ENCODE measurements at places on chromosomes 4 and X.
A peak's percentile ranks its signal among the peaks of the same experiment; 100 is the strongest.

- no peaks in the 10 kb centered on the region for H3K36me3 ChIP-seq
- DNase-seq, result peak; percentile 65
- peaks cover 1% of the 10 kb centered on the region for H3K4me1 ChIP-seq
- no peaks in the 10 kb centered on the region for H3K27me3 ChIP-seq
Observed at GRCh38 chrX:115333446-115333845, 43.9 kb downstream of the LUZP4 start.

GRCh38 chrX:30649859-30650258 is 3.4 kb upstream of the GK start:
- peaks cover 1% of the 10 kb centered on the region for H3K4me1 ChIP-seq
- DNase-seq, result no peak
- H3K27ac ChIP-seq, result no peak overlapping the region
- no peak overlapping the region for H3K4me3 ChIP-seq
- H3K36me3 ChIP-seq, result no peaks in the 10 kb centered on the region
- H3K27me3 ChIP-seq, result no peaks in the 10 kb centered on the region

DNA sequence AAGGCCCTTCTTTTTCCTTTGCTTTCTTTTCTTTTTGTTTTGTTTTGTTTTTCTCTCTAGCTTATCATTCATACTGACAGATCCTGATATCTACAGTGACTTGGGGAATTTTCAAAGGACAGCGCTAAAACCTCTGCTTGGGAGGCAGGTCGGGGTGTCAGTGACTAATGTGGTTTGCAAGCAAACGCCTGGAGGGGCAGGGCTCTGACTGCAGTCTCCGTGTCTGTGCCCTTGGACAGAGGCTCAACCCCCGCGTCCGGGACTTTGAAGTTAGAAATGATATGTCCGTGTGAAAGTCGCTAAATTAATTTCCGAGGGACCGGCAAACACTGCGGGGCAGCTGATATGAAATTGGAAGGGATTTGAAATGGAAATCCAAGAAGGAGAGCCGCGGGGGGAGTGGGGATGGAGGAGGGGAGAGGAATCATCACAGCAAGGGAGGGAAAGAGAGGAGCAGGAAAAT is 312.4 kb downstream of the DHRSX start:
- no peak overlapping the region for H3K27ac ChIP-seq
- peaks cover 6% of the 10 kb centered on the region for H3K4me1 ChIP-seq
- DNase-seq, result no peak
- H3K36me3 ChIP-seq, result no peaks in the 10 kb centered on the region
- H3K4me3 ChIP-seq, result no peak overlapping the region
- no peaks in the 10 kb centered on the region for H3K27me3 ChIP-seq

- no peak overlapping the region for H3K4me3 ChIP-seq
- no peaks in the 10 kb centered on the region for H3K27me3 ChIP-seq
- no peak overlapping the region for H3K27ac ChIP-seq
- peaks cover 9% of the 10 kb centered on the region for H3K4me1 ChIP-seq
Observed at GRCh38 chr4:98512918-98513317, 145.5 kb downstream of the TSPAN5 start.

DNA sequence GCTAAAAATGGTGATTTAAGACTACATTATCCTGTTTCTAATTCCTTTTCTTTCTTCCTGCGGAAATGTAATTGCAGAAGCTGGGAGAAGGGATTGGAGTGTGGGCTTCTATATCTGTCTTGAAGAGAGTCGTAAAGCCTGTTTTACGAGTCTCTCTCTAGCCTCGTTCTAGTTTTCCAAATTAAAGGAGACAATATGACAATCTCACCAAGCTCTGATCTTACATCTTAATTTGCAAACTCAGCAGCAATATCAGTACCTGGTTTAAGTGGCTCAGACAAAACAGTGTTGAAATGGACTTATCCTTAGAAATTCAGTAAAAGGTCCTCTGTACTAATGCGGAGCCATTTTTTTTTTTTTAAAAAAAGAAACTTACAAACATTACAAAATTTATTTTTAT is 349.5 kb upstream of the HAND2 start:
- H3K4me1 ChIP-seq, result no peaks in the 10 kb centered on the region
- H3K27me3 ChIP-seq, result no peaks in the 10 kb centered on the region
- no peak for DNase-seq
- no peak overlapping the region for H3K27ac ChIP-seq
- H3K36me3 ChIP-seq, result no peaks in the 10 kb centered on the region

DNA sequence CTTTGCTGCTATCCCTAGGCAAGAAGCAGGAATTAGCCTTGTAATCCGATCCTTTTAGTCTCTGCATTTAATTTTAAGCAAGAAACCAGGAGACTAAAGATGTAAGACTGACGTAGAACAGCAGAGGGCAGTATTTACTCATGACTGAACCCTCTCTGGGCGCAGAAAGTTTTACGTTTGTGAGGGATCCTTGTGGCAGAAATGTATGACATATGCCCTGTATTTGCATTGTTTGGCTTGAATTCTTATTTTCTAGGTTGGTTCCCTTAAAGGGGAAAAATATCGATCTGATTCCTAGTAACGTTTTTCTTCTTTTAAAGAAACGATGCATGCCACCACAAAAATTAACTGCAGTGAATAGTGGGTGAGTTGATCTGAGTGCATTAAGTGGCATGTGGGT is 1.3 kb upstream of the FAT4 start:
- no peaks in the 10 kb centered on the region for H3K27me3 ChIP-seq
- peak; percentile 91 for DNase-seq
- H3K4me1 ChIP-seq, result peaks cover 16% of the 10 kb centered on the region
- no peak overlapping the region for H3K4me3 ChIP-seq

GRCh38 chr4:26431461-26432180 is 58.7 kb downstream of the CCKAR start:
- H3K36me3 ChIP-seq, result peaks cover 99% of the 10 kb centered on the region
- no peak overlapping the region for H3K4me3 ChIP-seq
- no peaks in the 10 kb centered on the region for H3K4me1 ChIP-seq
- no peak overlapping the region for H3K27ac ChIP-seq
- no peaks in the 10 kb centered on the region for H3K27me3 ChIP-seq
- no peak for DNase-seq

DNA sequence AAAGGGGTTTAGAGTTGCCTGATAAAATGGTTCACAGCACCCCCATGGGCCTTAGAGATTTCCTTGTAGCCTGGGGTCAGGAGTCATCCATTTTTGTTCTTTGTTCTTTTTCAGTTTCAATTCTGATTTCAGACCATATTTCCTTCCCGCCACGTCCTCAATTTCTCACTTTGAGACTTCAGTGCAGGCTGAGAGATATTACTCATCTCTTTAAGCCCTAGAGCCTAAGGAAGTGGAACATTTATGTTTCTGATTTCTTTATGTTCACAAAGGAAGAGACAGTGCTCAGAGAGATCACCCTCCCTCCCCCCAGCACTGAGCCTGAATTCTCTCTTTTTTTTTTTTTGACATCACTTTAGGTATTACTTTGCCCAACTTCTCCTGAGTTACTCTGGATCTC is 56.3 kb downstream of the MSN start:
- H3K36me3 ChIP-seq, result peaks cover 6% of the 10 kb centered on the region
- peak; percentile 61 for DNase-seq
- no peak overlapping the region for H3K27ac ChIP-seq
- peaks cover 2% of the 10 kb centered on the region for H3K4me1 ChIP-seq
- H3K27me3 ChIP-seq, result peaks cover 16% of the 10 kb centered on the region

GRCh38 chr4:92307866-92308265 is 4.1 kb downstream of the GRID2 start:
- H3K27ac ChIP-seq, result no peak overlapping the region
- H3K36me3 ChIP-seq, result no peaks in the 10 kb centered on the region

DNA sequence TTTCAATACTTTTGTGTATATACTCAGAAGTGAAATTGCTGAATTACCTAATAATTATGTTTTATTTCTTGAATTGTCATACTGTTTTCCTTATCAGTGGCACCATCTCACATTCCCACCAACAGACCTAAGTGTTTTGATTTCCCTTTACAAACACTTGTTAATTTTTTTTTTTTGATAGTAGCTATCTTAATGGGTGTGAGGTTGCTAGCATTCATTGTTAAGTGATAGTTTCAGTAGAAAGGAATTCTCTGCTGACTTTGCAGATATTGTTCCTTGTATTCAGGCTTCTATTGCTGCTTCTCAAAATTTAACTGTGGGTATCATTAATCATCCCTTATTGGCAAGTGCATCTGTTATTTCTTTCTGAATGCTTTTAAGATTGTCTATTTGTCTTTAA is 927.5 kb upstream of the SLIT2 start:
- H3K36me3 ChIP-seq, result no peaks in the 10 kb centered on the region
- H3K4me3 ChIP-seq, result no peak overlapping the region
- no peak for DNase-seq
- no peaks in the 10 kb centered on the region for H3K4me1 ChIP-seq
- H3K27ac ChIP-seq, result no peak overlapping the region

- no peaks in the 10 kb centered on the region for H3K36me3 ChIP-seq
- no peak overlapping the region for H3K27ac ChIP-seq
- DNase-seq, result no peak
- H3K27me3 ChIP-seq, result no peaks in the 10 kb centered on the region
- H3K4me3 ChIP-seq, result no peak overlapping the region
Observed at GRCh38 chrX:5431823-5432222, 796.8 kb downstream of the NLGN4X start.

GRCh38 chrX:47170861-47171692 is 22.6 kb upstream of the UBA1 start:
- no peak overlapping the region for H3K4me3 ChIP-seq
- peaks cover 1% of the 10 kb centered on the region for H3K4me1 ChIP-seq

- no peaks in the 10 kb centered on the region for H3K4me1 ChIP-seq
- H3K36me3 ChIP-seq, result no peaks in the 10 kb centered on the region
- H3K4me3 ChIP-seq, result no peak overlapping the region
- no peaks in the 10 kb centered on the region for H3K27me3 ChIP-seq
- no peak for DNase-seq
- H3K27ac ChIP-seq, result no peak overlapping the region
Observed at GRCh38 chr4:11408233-11408967, 20.3 kb downstream of the HS3ST1 start.

DNA sequence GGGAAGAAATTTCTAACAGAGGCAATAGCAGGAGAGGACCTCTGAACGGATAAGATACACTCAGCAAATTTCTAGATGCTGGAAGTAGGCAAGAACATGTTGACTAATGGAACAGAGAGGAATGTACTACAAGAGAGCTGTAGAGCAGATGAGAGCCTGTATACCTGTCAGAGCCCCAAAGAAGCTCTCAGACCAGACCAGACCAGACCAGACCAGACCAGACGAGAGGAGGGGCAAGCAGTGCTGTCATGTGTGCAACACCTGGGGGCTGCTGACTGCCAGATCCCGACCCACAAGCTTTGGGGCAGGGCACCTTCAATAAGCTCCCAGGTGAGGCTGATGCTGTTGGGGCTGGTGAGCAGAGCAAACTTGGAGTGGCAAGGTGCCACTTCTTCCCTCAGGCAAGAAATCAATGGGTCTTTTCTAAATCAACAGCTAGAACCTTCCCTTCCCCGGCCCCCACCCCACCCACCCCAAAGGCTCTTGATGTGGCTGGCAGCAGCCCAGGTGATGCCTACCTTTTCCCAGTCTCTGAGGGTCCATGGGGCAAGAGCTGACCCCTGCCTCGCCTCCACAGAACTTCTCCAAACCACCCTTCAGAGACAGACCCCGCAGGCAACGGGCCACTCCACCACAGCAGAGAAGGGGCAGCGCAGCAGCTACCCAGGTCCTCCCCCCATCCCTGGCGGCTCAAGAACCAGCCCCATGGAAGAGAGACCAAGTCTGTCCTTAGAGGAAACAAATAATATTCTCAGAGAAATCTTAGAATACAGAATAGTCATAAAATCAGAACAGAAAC is 32.7 kb downstream of the MECP2 start:
- DNase-seq, result no peak
- peaks cover 3% of the 10 kb centered on the region for H3K4me1 ChIP-seq
- H3K27me3 ChIP-seq, result peaks cover 21% of the 10 kb centered on the region
- no peaks in the 10 kb centered on the region for H3K36me3 ChIP-seq
- no peak overlapping the region for H3K27ac ChIP-seq

- no peaks in the 10 kb centered on the region for H3K27me3 ChIP-seq
- peaks cover 7% of the 10 kb centered on the region for H3K4me1 ChIP-seq
- H3K4me3 ChIP-seq, result no peak overlapping the region
- H3K36me3 ChIP-seq, result peaks cover 13% of the 10 kb centered on the region
- no peak overlapping the region for H3K27ac ChIP-seq
- DNase-seq, result no peak
Observed at GRCh38 chrX:123647244-123647643, 85.6 kb downstream of the THOC2 start.

DNA sequence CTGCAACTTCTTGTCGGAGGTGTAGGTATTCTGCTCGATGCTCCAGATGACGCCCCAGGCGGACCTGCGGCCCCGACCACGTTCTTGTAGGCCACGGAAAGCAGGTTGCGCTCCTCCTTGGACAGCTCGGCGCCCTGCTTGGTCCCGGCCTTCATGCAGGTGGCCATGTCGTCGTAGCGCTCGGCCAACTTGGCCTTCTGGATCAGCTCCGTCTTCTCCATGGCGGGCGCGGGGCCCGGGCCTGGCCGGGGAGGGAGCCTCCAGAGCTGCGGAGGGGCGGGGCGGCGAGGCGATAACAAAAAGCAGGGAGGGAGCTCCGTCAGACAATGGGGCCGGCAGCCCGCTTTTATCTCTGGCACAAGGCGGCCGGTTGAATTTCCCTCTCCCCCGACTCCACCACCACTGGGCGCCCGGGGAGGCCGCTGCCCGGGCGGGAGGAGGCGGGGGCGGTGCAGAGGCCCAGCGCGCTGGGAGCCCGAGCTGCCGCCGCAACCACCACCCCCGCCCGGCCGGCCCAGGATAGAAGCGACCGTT is 28.3 kb upstream of the DRP2 start:
- DNase-seq, result no peak
- H3K27me3 ChIP-seq, result no peaks in the 10 kb centered on the region
- no peaks in the 10 kb centered on the region for H3K36me3 ChIP-seq
- H3K27ac ChIP-seq, result no peak overlapping the region
- no peaks in the 10 kb centered on the region for H3K4me1 ChIP-seq

GRCh38 chrX:151000861-151001331 is 17.8 kb downstream of the HMGB3 start:
- no peaks in the 10 kb centered on the region for H3K36me3 ChIP-seq
- peaks cover 3% of the 10 kb centered on the region for H3K27me3 ChIP-seq
- no peak overlapping the region for H3K4me3 ChIP-seq
- H3K4me1 ChIP-seq, result no peaks in the 10 kb centered on the region
- no peak overlapping the region for H3K27ac ChIP-seq

GRCh38 chr4:151806511-151806927 is 45.7 kb upstream of the GATB start:
- H3K4me1 ChIP-seq, result peaks cover 12% of the 10 kb centered on the region
- H3K4me3 ChIP-seq, result no peak overlapping the region

- H3K4me3 ChIP-seq, result no peak overlapping the region
- DNase-seq, result no peak
- no peak overlapping the region for H3K27ac ChIP-seq
- peaks cover 4% of the 10 kb centered on the region for H3K4me1 ChIP-seq
Observed at GRCh38 chr4:168881781-168882420, 128.2 kb downstream of the CBR4 start.

- H3K4me3 ChIP-seq, result no peak overlapping the region
- H3K27me3 ChIP-seq, result no peaks in the 10 kb centered on the region
- peaks cover 25% of the 10 kb centered on the region for H3K36me3 ChIP-seq
- H3K27ac ChIP-seq, result no peak overlapping the region
- peaks cover 2% of the 10 kb centered on the region for H3K4me1 ChIP-seq
Observed at GRCh38 chr4:40924096-40924792, 174.5 kb downstream of the NSUN7 start.

GRCh38 chr4:86302251-86302650 is 57.6 kb downstream of the MAPK10 start:
- no peak overlapping the region for H3K27ac ChIP-seq
- H3K4me3 ChIP-seq, result no peak overlapping the region
- no peaks in the 10 kb centered on the region for H3K36me3 ChIP-seq
- no peaks in the 10 kb centered on the region for H3K4me1 ChIP-seq

GRCh38 chr4:71749008-71749594 is 34.8 kb downstream of the GC start:
- peaks cover 2% of the 10 kb centered on the region for H3K27me3 ChIP-seq
- no peak overlapping the region for H3K4me3 ChIP-seq
- DNase-seq, result no peak
- H3K27ac ChIP-seq, result no peak overlapping the region
- no peaks in the 10 kb centered on the region for H3K4me1 ChIP-seq
- H3K36me3 ChIP-seq, result no peaks in the 10 kb centered on the region
